ENCODE measurements at places on chromosomes 3 and 15.

GRCh38 chr3:45864760-45865519 lies 21.4 kb upstream of the CCR9 start:
- DNase-seq = no peak

DNA sequence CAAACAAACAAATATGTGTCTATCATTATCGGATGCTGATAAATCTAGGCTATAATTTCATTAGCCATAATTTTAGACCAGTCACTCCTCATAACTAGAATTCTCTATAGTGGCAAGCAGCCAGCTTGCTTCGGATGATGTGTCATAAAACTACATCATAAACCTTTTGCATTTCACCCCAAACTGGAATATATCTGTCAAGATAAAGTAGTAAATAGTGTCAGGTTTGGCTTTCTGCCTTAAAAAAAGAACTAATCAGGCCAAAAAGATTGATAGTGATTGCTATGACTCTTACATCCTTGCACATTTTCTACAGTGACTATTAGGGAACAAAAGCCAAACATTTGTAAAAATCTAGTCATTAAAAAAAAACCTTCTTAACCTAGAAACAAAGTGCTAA lies 51.0 kb downstream of the DPPA2 start:
- DNase-seq = no peak

- no peak for DNase-seq
These were observed 26.1 kb upstream of the NECTIN3 start for GRCh38 chr3:111045564-111045963.

DNA sequence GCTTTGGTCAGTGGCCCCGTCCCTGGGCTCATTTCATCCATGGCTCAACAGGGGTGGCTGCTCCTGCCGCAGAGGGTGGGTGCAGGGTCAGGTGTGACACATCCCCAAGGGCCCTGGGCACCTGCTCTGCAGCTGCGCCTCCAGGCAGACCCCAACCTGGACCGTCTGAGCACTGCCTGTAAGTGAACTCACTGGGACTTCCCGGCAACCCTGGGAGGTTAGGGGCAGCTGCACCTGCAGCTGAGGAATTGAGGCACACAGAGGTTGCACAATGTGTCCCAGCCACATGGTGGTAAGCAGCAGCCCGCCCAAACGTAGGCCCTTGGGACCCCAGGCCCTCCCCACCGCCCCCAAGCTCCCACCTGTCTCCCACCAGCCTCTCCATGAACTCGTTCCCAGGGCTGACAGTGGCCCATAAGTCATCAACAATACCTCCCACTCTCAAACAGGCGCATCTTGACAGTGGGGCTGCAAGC lies 55.1 kb downstream of the PLXNA1 start:
- DNase-seq = no peak

All from stimulated activated CD4-positive, alpha-beta T cell treated with anti-CD3 and anti-CD28 coated beads, Interleukin-1b, Interleukin-23, amount 100 ng/mL, for 1 hour (primary cell).